ENCODE measurements at places on chromosomes 2 and 18.
A peak's percentile ranks its signal among the peaks of the same experiment; 100 is the strongest.

GRCh38 chr18:79579807-79580497 lies 99.7 kb upstream of the CTDP1 start:
- no peak for DNase-seq

DNA sequence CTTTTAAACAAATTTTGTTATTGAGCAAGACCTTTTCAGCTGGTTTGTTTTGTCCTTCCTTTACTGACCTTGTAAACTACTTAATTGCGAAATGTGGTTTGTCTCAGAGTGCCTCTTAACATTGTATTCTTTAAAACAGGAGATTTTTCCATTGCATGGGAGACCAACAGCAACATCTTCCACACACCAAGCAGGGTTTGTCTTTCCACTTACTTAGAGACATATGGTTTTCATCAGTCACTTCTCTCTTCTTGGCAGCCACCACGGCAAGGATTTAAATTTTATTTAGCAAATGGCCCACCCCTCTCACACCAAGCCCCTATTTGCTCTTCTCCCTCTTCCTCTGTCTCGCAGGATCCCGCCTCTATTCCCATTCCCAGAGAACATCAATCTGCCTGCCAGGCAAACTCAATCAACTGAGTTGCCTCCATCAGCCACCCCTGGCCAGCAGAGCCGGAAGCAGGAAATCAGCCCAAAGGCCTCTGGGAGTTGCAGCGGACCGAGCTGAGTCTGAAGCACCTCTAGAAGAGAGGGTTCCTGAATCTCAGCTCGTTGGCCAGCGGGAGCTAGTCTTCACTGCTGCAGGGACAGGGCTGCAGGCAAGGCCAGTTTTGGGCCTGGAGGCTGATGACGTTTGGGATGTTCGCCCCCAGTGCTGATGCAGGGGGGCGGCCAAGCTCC lies 11.3 kb upstream of the CIB4 start:
- peak; percentile 85 for DNase-seq

DNA sequence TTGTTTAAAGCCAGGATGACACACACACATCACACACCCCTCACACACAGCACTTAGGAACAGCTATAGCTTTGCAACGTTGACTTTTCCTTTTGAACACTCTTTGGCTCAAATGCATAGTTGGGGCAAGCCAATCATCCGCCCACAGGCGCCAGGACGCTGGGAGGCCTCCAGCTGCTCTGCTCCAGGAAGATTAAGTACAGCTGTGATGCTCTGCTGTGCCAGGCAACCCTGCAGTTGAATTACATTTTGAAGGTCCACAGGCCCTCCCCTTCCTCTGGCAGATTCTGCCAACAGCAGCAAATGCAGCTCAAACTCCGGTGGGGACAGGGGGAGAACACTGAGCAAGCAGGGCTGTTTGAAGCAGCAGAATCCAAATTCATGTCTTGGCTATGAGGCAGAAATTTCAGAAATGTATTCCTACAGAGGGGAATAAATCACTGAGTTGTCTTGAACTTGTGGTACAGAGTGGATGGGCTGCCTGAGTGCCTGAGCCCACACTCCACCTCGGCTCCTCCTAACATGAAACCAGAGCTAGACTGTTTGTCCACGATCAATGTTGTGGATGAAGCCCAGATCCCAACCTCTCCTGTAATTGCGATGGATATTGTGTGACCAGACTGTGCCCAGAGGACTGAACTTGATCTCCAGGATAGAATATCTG lies 86.5 kb upstream of the PPP1CB start:
- DNase-seq: peak; percentile 94

DNA sequence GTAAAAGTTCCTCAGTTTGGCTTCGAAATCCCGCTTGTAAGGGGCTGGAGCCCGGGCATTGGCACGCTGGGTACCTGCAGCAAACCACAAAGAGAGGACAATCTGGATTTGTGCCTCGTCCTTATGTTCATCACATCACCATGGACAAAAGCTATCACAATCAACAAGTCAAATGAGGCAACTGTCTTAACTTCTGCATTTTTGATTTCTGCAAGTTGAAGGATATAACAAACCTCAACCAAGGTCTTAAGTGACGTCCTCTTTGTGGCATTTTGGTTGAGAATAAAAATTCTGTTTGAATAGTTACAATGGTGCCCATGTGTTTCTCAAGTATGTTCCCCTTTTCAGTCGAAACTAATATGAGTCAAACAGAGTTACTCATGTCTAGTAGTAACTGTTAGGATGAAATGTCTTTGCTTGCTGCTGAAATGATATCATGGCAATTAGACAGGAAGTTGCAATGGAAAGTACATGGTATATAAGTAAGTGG lies 70.8 kb upstream of the STK17B start:
- DNase-seq: no peak

GRCh38 chr2:176934131-176934530 lies 278.5 kb upstream of the HNRNPA3 start:
- no peak for DNase-seq

GRCh38 chr2:63073994-63074393 lies 23.4 kb downstream of the OTX1 start:
- DNase-seq: no peak

- DNase-seq: no peak
These were observed 243.2 kb downstream of the GULP1 start for GRCh38 chr2:188534875-188535274.

DNA sequence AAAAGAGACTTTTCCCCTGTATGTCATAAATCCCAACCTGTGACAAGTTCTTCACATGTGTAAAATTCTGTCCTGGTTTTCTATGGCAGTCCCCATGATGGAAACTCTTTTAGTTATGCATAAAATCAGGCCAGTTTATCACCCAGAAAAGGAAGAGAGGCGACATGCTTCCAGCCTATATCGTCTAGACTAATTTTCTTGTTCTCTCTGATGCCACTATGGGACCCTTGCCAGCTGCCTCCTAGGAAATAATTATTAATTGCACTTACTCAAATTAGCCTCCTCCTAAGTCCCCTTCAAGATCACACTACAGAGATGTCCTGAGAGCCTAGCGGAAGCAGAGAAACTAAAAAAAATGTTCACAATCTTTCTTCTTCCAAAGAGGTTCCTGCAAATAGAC lies 722.4 kb downstream of the NRXN1 start:
- no peak for DNase-seq

GRCh38 chr2:187614756-187615155 lies 60.5 kb upstream of the TFPI start:
- DNase-seq: no peak

- peak; percentile 74 for DNase-seq
These were observed at the start of gene SEPTIN2 for GRCh38 chr2:241315879-241316631. Gene SEPTIN2 (plus strand): TSS chr2:241315925. CDS start chr2:241324233, 8,308 bp downstream.

- DNase-seq: no peak
These were observed 29.0 kb downstream of the ZAP70 start for GRCh38 chr2:97742381-97742847.

DNA sequence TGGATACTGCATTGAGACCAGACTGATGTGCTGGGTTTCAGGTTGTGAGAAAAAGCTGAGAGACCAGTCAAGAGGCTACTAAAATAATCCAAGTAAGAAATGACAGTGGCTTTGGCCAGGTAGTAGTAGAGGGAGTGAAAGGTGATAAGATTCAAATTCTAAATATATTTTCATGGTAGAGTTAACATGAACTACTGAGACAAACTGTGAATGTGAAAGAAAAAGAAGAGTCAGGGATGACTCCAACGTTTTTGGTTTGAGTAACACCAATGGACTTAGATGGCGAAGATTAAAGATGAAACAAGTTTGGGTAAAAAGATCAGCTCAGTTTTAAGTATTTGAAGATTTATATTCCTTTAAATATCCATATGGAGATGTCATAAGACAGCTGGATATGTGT lies 209.4 kb downstream of the ZEB2 start:
- no peak for DNase-seq

GRCh38 chr2:47309952-47310800 lies 92.8 kb upstream of the MSH2 start:
- no peak for DNase-seq

DNA sequence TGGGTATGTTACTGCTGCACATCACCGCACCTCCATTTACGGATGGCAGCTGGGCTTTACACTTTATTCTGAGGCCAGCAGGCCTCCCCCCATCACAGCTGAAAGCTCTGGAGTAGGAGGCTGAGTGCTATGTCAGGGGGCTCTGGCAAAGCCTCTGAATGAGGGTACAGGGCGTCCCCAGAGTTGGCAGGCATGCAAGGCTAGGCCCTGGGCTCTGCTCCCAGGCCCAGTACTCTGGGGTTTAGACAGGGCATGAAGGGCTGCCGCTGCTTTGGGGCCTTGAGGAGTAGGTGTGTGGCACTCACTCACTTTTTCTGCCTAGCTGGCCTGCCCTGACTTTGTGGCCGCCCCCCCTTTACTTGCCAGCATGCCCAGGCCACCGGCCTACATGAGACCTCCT lies 90.8 kb downstream of the WDSUB1 start:
- no peak for DNase-seq

DNA sequence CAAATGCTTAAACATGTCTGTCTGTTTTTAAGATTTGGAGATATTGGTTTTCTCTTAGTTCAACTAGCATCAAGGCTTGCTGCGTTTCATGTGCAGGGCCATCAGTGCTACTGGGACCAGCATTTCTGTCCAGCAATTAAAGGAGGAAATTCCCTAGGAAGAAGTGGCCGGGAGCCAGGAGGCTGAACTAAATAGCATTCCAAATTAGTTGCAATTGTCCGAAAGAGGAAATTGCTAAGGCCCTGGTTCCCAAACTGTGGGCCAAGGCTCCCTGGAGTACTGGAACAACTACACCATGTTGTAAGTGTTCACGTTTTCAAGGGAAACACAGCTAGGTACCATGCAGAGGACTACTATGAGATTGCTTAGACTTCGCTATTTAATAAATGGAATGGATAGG lies 257.9 kb downstream of the PTPRM start:
- DNase-seq: peak; percentile 24

- no peak for DNase-seq
These were observed at the start of gene KCNS3 for GRCh38 chr2:17878281-17879136. Gene KCNS3 (plus strand): TSS chr2:17878667. CDS start chr2:17931009, 52,342 bp downstream.

- no peak for DNase-seq
These were observed 400.6 kb downstream of the IRS1 start for GRCh38 chr2:226399006-226399405.

DNA sequence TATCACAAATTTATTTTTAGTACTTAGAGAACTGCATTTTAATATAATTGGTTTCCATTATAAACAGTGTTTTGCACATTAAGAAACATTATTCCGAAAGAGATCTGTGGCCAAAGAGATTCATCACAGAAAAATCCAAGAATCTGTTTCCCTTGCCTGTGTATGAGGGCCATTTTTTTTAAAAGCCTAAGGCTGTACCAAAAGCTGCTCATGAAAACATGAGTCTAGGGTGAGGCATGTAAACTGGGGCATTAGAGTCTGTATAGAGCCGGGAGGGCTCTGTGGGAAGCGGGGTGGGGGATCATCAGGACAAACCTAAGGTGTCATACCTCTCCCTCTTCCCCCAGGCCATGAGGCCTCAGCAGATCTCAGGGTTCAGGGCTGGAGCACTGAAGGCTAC lies 223.8 kb downstream of the FBXO15 start:
- DNase-seq: peak; percentile 48

GRCh38 chr18:48831113-48831759 lies 119.5 kb downstream of the SMAD7 start:
- no peak for DNase-seq

DNA sequence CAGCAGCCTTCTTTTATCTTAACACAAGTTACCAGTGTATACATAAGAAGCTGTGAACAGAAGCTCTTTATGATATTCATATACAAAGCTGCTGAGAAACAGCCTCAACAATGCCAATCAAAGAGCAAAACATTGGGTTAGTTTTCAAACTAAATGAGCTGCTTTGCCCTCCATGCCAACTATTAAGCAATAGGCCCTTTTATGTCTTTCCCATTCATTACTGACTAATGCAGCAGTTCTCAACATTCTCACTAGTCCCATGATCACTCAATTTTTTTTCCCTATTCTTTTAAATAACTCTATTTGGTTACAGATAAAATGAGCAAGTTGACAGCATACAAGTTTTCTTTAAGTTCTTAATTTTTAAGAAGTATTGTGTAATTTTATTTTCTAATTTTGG lies 57.9 kb upstream of the FRZB start:
- DNase-seq: no peak

DNA sequence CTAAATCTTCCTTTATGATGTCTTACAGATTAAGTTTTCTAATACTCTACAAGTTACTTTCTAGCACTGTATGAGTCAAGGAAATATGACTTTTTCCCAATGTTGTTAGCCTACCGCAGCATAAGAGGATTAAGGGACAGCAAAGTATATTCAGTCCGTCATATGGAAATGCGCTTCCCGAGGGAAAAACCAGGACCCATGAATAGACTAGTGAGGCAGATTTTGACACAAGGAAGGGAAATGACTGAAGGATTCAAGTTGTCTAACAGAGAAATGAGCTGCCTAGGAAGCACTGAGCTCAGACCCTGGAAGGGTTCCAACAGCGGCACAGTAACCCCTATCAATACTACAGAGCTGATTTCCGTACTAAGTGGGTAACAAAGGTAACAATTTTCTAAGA lies 12.0 kb downstream of the SEPTIN10 start:
- peak; percentile 30 for DNase-seq

DNA sequence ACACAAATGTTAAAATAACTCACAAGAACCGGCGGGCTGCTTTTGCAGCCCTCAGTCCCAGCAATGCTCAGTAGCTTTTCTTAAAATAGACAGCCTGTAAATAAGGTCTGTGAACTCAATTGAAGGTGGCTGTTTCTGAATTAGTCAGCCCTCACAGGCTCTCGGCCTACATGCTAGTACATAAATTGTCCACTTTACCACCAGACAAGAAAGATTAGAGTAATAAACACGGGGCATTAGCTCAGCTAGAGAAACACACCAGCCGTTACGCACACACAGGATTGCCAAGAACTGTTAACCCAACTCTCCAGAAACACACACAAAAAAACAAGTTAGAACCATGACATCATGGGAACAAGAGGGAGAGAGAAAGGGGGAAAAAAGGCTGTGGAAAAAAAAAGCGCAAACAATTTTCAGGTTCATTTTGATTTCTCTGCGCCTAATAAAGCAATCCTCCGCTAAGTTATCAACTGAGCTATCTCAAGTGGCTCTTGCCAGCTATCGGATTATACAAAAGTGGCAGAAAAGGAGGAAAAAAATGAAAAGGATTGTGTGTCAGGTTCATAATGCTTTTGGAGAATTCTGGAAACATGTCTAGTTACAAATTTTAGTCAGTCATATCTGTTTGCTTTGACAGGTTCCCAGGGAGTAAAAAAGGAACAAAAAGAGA lies 89.1 kb downstream of the ZEB2 start:
- DNase-seq: peak; percentile 45

DNA sequence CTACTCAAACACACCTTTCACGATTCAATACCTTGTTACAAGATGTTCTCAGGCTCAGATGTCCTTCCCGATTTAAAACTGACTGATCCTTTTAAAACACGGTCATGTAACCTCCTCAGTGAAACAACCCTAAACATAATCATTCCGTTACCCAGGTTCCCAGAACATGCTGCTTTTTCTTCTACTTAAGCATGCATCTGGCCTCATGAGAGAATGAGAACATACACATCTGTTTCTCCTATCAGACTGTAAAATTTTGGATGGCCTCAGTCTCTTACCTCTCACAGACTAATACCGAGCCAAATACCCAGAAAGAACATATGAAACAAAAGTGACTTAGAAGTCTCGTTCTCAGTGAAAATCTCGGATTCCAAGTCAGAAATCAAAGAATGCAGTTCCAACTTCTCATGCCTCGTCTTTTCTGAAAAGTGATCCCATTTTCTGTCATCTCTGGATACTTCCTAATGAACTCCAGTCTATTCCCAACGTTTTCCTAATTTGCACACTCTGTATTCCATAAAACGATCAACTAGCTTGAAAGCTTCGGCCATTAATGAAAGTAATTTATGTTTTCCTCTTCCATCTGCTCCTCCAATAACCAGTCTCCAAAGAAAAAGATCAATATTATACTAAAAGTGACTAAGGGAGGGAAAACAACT lies 919 bp downstream of the SF3B1 start:
- DNase-seq: peak; percentile 72
